Right renal cortex interstitium (tissue), 3 donors: ENCODE measurements at places on chromosomes 13 and 19. TPM values are rescaled to one million over a fixed set of nuclear protein-coding genes. Genes with fewer than 3 reads are reported as not detected.

GRCh38 chr19:42606660-42607351 lies 12.1 kb upstream of the CEACAM8 start:
- DNase-seq: peak; percentile 7

DNA sequence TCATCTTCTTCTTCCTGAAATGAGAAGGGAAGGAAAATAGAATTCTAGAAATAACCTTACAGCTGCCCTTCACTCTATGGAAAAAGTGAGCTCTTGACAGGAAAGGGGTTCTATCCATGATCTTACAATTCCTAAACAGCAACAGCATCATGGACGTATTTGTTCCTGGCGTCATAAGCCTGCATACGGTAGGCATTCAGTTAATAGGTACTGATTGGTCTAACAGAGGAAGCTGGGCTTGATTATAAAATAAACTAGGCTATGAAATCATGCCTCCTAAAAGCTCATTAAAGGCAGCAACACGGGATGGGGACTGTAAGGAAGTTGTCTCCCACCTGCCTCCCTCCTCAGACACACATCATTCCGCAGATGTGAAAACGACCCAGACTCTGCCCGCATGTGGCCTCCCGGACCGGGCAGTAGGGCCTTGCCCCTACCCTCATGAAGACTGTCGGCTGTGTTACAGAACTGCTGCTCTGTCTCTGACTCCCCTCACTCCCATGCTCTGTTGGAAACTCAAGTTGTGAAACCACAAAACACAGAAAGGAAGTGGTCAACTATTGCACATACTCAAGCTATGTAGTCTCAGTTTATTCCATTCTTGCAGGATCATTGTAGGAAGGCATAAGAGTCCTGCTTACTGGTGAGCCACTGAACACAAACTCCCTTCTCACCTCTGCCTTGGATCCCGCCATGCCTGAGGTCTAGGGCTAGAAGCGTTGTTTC lies 129.8 kb downstream of the DLEU7 start:
- DNase-seq: no peak

NLRP4 gene
- not detected for polyA plus RNA-seq

GRCh38 chr19:29375429-29376119 lies 150.2 kb upstream of the VSTM2B start:
- DNase-seq: no peak

DNA sequence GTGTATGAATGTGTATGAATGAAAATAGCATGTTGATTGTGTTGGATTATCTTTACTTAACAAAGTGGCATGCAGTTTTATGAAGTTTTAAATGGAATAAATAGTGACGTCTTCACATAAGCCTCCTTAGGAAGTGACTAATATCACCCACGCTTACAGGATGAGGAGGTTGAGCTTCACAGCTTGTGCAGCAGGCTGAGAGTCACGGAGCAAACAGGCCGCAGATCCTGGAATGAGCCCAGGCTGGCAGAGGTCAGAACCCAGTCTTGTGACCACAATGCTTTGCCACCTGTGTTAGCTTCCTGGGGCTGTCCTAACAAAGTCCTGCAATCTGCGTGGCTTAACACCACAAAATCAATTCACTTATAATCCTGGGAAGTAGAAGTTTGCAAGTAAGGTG lies 20.8 kb downstream of the LAIR2 start:
- no peak for DNase-seq

HCN2 gene
- 0.17 TPM for polyA plus RNA-seq

AMH gene
- 1.1 TPM for polyA plus RNA-seq

DACT3 gene
- 26.3 TPM for polyA plus RNA-seq

DNA sequence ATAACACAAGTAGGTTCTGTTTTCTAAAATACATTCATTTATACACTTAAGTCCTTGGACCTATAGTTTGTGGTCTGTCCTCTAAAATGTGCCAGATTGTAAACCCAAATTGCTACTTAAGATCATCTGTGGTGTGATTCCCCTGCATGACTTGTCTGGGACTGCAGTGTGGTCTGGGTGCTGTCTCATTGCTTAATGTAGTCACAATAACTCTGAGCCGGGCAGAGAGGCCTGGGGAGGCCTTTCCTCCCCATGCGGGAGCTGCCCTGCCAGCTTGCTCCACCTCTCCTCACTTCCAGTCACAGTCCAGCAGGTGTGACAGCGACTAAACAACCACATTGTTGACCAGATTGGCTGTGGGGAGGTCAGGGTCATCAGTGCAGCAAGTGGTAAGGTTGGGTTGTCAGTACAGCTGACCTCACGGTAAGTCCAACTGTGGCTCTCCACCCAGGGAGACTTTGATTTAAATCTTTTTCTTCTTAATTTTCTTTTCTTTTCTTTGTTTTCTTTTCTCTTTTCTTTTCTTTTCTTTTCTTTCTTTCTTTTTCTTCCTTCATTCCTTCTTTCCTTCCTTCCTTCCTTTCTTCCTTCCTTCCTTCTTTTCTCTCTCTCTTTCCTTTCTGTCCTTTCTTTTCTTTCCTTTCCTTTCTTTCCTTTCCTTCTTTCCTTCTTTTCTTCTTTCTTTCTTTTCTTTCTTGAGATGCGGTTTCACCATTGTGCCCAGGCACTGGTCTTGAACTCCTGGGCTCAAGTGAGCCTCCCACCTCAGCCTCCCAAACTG lies 4.4 kb upstream of the TUBA3C start:
- DNase-seq: no peak

DNA sequence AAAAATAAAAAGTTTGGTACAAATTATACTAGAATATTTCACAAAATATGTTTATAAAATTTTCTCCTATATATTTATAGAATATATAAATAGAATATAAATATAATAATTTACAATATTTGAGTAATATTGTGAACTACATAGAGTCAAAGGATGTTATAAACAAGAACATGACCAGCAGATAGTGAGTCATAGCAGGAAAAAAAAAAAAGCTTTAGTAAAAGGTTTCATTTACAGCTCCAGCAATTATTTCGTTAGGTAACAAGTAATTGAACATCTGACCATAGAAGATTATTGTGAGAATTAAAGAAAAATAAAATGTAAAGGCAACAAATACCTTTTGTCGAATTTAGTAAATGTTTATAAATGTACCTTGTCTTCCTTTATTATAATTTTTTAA lies 864.1 kb downstream of the PCDH17 start:
- no peak for DNase-seq

PSG3 gene
- 0.21 TPM for polyA plus RNA-seq

AXL gene
- polyA plus RNA-seq: 32.1 TPM

GRCh38 chr13:27174766-27175455 lies 3.3 kb upstream of the USP12 start:
- DNase-seq: no peak

CYP2A7 gene
- polyA plus RNA-seq: not detected

ADGRE1 gene
- polyA plus RNA-seq: 0.31 TPM

DNA sequence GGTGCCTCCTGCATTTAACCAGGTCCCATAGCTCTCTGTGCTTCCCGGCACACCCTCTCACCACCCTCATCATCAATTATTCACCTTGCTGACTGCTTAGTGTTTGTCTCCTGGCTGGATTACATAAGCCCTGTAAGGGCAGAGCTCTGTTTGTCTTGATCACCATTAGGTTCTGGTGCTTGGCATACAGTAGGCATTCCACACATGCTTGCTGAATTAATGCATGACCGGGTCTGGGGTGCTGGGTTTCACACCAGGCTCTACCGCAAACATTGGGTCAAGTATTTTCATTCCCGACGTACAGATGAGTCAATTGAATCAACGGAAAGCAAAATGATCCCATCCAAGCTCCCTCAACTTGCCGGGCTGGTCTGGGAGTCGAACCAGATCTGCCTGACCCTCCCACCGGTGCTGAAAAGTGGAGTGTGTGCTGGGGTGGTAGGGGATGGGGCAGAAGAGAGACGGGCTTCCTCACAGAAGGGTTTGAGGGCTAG lies 28.5 kb downstream of the VAV1 start:
- DNase-seq: no peak

GRCh38 chr13:57865600-57866294 lies 234.2 kb downstream of the PCDH17 start:
- DNase-seq: no peak

- DNase-seq: no peak
These were observed 717 bp upstream of the C13orf46 start for GRCh38 chr13:113974304-113975281.

SACS gene
- 12.0 TPM for polyA plus RNA-seq

DNA sequence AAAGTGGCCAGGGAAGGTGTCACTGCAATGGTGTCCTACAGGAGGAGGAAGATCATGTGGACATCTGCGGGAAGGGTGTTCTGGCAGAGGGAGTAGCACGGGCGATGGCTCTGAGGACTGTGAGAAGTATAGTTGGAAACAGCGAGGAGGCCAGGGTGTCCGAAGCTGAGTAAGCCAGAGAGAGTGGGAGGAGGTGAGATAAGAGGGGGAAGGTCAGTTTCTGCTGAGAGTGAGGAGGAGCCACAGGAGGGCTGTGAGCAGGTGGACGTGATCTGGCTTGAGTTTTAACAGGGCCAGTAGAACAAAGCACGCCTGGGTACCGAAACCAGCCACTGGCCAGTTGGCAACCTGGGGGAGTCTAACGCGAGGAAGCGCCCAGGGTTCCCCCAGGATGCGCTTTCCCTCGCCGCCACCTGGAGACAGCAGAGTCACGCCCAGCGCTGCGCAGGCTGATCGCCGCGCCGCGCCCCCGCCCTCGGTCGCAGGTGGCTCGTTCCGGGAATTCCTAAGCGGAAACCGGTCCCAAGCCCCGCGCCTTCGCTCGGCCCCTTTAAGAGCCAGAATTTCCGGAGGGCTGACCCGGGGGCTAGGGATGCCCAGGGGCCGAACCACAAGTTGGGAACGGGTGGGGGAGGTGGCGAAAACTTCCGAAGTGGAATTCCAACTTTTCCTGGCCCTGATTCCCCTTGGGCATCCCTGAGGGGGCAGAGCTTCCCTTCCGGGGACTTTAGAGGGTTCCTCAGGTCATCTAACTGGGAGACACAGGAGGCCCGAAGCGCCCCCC lies 1.1 kb upstream of the LSR start:
- DNase-seq: peak; percentile 87

GRCh38 chr19:2428756-2429711 lies 1.6 kb upstream of the TIMM13 start:
- no peak for DNase-seq

DNA sequence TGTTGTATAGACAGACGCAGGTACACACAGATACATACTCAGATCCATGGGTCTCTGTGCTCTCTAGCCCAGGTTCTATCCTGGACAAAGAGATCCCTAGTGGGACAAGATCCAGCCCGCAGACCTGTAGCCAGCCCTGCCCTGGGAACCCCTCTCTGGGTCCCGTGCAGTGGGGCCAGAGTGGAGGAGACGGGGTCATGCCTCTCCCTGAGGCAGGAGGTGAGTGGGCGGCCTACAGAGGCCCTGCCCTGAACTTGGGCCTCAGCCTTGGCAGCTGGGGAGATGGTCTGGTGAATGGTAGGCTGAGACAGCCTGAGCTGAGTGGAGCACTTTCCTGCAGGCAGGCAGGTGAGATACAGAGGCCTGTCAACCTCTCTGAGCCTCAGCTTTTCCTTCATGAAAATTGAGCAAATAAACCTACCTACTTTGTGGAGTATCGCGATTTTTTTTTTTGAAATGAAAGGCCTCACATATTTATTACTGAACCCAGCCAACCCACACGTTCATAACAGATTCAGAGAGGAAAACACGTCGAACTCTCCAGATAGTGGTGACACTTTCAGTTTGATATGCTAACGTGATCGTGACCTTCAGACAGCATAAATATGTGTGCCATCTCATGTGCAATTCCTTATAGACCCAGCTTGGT lies 3.4 kb upstream of the JUND start:
- DNase-seq: no peak

GRCh38 chr13:27341616-27342015 lies 71.0 kb downstream of the RASL11A start:
- no peak for DNase-seq

- no peak for DNase-seq
These were observed 47.3 kb upstream of the CLDN10 start for GRCh38 chr13:95505265-95505664.

GRCh38 chr13:51556740-51557139 lies 27.5 kb upstream of the WDFY2 start:
- DNase-seq: no peak
